ENCODE measurements at places on chromosomes 5 and 9.

DNA sequence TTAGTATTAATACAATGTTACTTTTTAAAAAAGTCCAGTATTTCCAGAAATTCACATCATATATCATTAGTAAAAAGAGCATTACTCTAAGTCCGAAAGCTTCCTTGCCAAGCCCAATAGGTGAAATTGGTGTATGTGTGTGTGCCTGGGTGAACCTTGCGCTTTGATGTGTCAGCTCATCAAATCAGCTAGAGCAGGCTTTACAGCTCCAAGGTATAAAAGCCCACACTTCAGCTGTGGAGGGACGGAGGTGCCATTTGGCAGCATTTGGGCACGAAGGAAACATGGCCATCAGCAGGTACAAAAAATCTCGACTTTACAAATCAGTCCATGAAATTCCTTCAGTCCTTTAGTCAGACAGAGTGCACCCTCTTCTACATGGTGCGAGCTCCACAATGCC, 76.5 kb upstream of the IL7R start:
- DNase-seq = no peak

DNA sequence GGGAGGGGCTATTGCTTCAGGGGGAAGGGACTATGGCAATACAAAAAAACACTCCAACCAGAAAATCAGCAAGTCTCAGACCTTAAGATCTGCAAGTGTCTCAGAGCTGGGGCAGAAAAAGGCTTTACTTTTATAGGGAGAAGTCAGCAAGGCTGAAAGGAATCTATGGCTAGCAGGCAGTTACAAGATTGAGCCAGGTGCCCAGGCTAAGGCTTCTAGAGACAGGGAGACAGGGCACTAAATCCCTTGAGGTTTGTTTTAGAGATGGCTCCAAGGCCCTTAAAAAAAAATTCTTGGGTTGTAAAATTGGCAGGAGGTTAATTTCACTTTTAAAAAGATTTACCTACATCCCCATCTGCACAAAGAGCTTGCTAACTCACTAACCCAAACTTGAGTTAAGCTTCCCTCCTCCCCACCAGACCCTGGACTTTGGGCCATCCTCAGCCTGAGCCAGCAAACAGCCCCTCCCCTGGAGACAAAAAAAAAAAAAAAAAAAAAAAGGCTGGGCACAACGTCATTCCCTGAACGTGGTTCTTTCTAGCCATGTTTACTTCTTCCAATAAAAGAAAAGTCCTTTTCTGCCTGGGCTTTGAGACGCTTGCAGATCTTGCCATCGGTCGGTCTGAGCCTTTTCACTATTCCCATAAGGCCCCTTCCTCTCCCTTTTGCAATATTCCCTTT, 17.9 kb downstream of the NIPAL4 start:
- no peak for DNase-seq

DNA sequence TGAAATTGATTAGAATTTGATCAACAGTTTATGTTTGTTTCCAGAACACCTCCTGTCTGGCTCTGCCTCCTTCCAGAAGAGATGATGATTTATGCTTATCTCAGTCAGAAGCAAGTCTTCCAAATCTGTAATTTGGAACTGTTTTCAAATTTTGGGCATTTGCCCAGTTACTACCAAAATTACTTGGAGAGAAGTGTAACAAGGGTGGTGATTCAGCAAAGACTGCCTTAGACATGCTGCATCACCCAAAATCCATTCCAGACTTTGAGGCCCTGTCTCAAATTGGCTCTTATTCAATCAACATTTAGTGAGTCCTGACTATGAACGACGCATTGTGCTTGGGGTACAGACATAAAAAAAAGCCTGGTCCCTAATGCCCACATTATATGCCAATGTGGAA, 89.4 kb downstream of the SH3TC2 start:
- DNase-seq = no peak

GRCh38 chr9:121281614-121282276, 13.8 kb downstream of the GSN start:
- DNase-seq = peak; percentile 48

DNA sequence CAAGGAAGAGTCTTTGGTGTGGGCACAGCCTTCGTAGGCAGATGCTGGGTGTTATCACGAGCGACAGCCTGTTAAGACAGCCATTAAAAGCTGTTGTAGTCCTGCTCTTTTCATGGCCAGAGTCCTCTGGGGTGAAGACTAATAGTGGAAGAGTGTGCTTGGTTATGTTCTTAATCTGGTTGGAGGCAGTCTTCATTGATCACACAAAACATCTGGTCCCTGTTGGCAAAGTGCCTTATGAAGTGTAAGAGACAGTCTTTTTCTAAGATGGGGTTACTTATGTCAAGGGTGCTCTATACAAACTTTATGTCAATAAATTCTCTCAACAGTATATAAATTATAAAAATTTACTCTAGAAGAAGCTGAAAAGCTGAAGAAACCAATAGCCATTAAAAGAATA, 280.4 kb downstream of the CAAP1 start:
- DNase-seq = no peak

DNA sequence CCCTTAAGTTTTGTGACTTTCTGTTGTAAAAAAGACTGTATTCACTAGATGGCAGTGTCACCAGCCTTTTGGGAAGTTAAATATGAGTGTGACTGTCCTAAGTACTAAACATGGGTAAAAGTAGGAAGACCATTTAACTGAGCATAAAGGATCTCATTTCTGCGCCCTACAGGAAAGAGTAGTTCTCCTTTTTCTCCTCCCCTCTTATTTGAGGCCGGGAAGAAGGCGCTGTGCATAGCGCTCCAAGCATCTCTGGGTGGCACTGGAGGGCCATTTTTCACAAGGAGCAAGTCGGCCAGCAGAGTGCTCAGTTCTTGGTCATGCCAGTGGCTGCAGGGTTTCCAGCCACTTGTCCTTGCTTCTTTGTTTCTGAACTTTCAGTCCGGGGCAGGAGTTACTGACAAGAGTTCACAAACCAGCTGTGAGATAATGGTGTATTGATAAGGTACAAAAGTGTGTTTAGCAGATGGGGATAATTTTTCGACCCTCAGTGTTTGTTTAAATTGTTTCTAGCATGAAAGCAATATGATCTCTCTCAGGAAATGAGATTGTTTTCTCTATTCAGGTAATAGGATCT, 227.6 kb upstream of the DMRT1 start:
- DNase-seq = no peak

- no peak for DNase-seq
Observed at GRCh38 chr9:506281-506680, 291.6 kb downstream of the DOCK8 start.

- no peak for DNase-seq
Observed at GRCh38 chr5:113273948-113274347, 160.8 kb downstream of the TSSK1B start.

DNA sequence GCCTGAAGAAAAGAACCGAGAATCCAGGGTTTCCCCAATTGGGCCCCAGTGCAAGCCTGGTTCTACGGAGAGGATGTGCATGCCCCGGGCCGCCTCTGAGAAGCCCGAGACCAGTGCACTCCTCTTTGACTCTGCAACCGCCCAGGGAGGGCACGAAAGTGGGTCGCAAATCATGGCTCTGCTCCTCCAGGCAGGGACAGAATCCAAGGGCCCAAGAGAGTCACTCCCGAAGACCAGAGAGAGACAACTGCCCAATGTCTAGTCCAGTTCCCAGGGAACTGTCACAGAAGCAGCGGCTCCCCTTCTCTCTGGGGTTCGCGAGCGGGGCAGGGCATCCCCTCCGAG, 107.8 kb downstream of the PSD2 start:
- no peak for DNase-seq

- DNase-seq = no peak
Observed at GRCh38 chr9:126802318-126803059, 2.4 kb upstream of the ZBTB43 start.
